HepG2 (cell line): ENCODE measurements at places on chromosomes 11 and 22.

GRCh38 chr22:47565607-47566006 is 803.2 kb downstream of the TBC1D22A start:
- H3K36me3 ChIP-seq, result no peaks in the 10 kb centered on the region
- H3K27ac ChIP-seq, result no peak overlapping the region
- peaks cover 4% of the 10 kb centered on the region for H3K27me3 ChIP-seq
- no peak for DNase-seq

- peaks cover 53% of the 10 kb centered on the region for H3K4me1 ChIP-seq
- no peaks in the 10 kb centered on the region for H3K36me3 ChIP-seq
- peak; percentile 64 for DNase-seq
- H3K27ac ChIP-seq, result peak overlapping the region; percentile 87
- no peaks in the 10 kb centered on the region for H3K27me3 ChIP-seq
- H3K4me3 ChIP-seq, result peak overlapping the region; percentile 48
Measured at GRCh38 chr11:78061088-78061920, 2.4 kb upstream of the THRSP start.

DNA sequence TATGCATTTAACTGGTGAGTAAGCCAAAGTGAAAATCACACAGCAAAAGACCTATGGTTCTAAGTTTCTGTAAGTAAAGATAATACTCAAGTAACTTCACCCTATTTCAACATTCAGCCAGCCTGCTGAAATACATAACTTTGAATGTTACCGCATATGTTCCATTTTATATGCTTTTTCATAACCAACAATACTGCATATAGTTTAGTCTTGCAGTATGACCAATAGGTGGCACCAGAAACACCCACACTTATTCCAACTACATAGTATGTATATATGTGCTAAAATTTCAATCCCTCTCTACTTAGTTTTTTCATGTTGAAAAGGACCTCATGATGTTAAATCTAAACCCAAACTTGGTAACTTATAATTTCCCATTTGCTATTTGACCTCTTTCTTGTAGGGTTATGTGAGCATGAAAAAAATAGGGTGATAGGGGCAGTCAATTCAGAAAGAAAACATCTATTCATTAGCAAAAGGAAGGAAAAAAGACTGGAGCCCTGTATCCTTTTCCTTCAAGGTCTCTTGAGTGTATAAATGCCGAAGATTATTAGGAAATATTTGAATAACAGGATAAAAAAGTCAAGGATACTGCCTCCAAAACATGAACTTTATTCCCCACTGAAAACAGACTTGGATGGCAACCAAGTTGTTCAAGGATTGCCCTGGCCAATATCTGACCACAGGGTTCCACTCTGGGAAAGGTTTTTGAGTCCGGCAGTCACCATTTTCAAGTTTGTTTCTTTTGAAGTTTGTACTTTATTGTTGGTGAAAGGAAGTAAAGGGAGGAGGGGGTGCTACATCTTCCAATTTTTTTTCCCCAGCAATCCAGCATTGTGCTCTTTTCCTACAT is 23.8 kb upstream of the FZD4 start:
- H3K4me3 ChIP-seq, result no peak overlapping the region
- no peak for DNase-seq
- H3K36me3 ChIP-seq, result no peaks in the 10 kb centered on the region
- H3K27ac ChIP-seq, result peak overlapping the region; percentile 28

DNA sequence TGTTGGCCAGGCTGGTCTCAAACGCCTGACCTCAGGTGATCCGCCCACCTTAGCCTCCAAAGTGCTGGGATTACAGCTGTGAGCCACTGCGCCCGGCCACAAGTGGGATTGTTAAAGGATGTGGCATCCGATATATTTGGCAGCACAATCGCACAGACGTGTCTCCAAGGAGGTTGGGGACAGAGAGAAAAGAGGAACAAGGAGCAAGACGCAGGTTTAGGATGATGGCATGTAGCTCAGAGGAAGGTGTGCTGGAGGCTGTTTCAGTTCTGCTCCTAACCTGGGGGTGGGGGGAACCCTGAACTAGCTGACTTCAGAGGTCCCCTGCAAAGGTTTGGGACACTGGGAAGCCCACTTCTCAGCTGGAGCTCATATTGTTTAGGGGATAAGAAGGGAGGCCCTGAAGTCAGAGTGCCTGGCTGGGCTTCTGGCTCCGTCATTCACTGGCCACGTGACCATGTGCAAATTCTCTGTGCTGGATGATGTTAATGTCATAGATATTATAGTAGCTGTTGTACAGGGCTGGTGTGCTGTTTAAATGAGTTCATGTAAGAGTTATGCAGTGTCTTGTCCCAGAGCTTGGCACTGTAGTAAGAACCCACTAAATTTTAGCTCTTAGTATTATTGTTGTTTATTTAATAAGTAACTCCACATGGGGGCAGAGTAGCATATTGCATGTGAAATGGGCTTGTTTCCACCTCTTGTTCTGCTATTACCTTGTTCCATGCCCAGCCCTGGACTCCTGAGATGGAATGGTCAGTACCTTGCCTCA is 129.7 kb downstream of the ST3GAL4 start:
- H3K36me3 ChIP-seq, result no peaks in the 10 kb centered on the region
- no peak for DNase-seq
- H3K4me3 ChIP-seq, result no peak overlapping the region
- H3K27ac ChIP-seq, result no peak overlapping the region
- H3K27me3 ChIP-seq, result peaks cover 50% of the 10 kb centered on the region; the same call in 2 of the 3 replicates

DNA sequence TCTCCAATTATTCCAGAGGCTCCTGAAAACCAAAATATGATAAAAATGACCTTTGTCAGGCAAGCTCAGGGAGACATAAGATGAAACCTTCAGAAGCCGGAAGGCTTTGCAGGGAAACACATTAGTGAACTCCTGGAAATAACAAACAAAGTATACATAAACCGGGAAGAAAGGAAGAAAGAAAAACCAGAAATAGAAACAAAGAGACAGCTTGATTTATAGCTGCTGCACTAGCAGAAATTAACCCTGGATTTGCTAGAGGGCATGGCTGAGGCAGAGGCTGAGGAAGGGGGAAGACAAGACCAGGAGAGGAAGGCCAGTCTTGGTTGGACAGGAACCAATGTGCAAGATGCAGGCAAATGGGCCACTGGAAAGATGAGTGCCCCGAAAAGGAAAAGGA is 33.3 kb downstream of the SLC22A25 start:
- H3K27me3 ChIP-seq, result no peaks in the 10 kb centered on the region
- H3K4me3 ChIP-seq, result no peak overlapping the region
- no peaks in the 10 kb centered on the region for H3K36me3 ChIP-seq
- H3K27ac ChIP-seq, result no peak overlapping the region

DNA sequence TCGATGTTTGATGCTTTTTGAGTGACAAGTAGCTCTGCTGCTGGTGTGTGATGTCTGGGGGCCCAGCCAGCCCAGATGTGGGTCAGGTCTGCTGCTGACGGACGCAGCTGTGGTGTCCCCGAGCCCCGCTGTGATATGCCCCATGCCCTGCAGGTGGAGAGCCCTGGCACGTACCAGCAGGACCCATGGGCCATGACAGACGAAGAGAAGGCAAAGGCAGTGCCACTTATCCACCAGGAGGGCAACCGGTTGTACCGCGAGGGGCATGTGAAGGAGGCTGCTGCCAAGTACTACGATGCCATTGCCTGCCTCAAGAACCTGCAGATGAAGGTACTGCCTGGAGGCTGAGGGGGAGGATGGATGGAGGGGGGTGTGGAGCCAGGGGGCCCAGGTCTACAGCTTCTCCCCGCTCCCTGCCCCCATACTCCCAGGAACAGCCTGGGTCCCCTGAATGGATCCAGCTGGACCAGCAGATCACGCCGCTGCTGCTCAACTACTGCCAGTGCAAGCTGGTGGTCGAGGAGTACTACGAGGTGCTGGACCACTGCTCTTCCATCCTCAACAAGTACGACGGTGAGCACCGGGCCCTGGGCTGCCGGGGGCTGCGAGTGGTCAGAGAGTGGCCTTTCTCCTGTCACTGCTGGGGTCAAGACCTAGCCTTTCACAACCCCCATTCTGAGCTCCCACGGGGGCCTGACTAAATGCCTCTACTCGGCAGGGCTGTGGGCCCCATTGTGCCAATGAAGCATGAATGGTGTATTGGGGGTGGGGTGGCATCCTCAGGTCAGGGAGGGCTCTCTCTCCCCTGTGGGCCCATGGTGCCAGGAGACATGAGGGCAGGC is 7.3 kb downstream of the AIP start:
- H3K27ac ChIP-seq, result no peak overlapping the region
- no peak for DNase-seq
- H3K4me1 ChIP-seq, result peaks cover 2% of the 10 kb centered on the region
- no peaks in the 10 kb centered on the region for H3K27me3 ChIP-seq
- peaks cover 5% of the 10 kb centered on the region for H3K36me3 ChIP-seq
- no peak overlapping the region for H3K4me3 ChIP-seq

DNA sequence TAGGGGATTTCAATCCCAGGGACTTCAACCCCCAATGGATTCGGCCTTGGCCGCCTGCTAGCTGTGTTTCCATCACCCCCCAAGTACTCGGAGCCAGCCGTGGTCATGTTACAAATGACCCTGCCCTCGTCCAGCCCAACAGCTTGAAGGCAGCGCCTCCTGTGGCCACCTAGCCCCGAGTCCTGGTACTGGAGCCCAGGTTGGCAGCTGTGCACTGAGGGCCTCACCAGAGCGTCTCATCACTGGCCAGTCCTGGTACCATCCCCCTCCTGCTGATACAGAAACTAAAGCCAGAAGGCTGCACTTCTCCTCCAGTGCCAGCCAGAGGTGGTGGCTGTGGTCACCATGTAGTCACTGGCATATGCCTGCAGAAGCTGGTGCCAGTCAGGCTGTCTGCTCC is 44.9 kb upstream of the FADD start:
- H3K36me3 ChIP-seq, result no peaks in the 10 kb centered on the region
- no peak overlapping the region for H3K4me3 ChIP-seq
- peak; percentile 42 for DNase-seq
- H3K27me3 ChIP-seq, result peaks cover 44% of the 10 kb centered on the region; the same call in 2 of the 3 replicates
- no peak overlapping the region for H3K27ac ChIP-seq

DNA sequence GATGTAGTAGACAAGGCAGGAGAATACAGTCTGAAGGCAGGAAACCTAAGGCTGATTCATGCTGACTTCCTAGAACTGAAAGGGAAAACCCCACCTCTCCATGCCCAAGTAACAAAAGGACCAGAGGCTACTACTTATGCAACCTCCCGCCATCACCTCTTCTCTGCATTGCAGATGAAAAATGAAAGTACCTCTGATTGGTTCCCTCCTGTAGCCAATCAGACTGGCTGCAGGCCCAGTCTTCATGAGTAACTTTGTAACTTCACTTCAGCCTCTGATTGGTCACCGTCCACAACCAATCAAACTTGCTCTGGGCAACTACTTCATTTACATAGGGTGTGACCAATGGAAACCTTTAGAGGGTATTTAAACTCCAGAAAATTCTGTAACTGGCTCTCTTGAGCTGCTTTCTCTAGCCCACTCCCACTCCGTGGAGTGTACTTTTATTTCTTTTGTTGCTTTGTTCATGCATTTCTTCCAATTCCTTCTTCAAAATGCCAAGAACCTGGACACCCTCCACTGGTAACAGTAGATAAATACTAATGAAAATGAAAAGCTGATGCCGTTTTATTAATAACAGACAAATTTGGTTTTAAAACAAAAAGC is 5.2 kb upstream of the MAP6 start:
- H3K4me1 ChIP-seq, result no peaks in the 10 kb centered on the region
- no peak overlapping the region for H3K4me3 ChIP-seq
- peak; percentile 15 for DNase-seq
- no peak overlapping the region for H3K27ac ChIP-seq
- no peaks in the 10 kb centered on the region for H3K36me3 ChIP-seq

GRCh38 chr11:65418431-65418680 is 4.2 kb upstream of the NEAT1 start:
- H3K27me3 ChIP-seq, result no peaks in the 10 kb centered on the region; the same call in 2 of the 3 replicates
- H3K4me1 ChIP-seq, result peaks cover 67% of the 10 kb centered on the region

DNA sequence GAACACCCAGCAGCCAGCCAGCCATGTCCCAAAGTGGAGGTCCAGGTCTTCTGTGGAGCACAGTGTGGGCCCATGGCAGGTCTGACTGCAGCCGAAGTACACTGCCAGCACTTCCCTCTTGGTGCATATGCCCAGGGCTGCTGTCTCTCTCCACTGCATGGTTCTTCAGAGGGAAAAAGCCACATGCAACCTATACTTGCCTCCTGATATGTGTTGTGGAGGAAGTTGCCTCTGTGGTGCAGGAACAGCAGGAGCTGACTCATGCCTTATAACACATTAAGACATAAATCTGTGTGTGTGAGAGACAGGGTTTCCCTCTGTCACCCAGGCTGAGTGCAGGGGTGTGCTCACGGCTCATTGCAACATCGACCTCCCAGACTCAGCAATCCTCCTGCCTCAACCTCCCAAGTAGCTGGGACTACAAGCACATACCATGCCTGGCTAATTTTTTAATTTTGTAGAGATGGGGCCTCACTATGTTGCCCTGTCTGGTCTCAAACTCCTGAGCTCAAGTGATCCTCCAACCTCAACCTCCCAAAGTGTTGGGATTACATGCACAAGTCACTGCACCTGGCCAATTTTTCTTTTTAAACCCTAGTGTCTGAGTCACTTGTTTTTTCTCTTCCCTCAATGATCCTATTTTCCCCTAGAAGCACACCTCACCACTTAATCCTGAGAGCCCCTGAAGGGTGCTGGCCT is 98.8 kb downstream of the MPPED2 start:
- no peaks in the 10 kb centered on the region for H3K36me3 ChIP-seq
- H3K27ac ChIP-seq, result no peak overlapping the region
- H3K4me1 ChIP-seq, result peaks cover 32% of the 10 kb centered on the region
- DNase-seq, result no peak
- H3K4me3 ChIP-seq, result no peak overlapping the region

DNA sequence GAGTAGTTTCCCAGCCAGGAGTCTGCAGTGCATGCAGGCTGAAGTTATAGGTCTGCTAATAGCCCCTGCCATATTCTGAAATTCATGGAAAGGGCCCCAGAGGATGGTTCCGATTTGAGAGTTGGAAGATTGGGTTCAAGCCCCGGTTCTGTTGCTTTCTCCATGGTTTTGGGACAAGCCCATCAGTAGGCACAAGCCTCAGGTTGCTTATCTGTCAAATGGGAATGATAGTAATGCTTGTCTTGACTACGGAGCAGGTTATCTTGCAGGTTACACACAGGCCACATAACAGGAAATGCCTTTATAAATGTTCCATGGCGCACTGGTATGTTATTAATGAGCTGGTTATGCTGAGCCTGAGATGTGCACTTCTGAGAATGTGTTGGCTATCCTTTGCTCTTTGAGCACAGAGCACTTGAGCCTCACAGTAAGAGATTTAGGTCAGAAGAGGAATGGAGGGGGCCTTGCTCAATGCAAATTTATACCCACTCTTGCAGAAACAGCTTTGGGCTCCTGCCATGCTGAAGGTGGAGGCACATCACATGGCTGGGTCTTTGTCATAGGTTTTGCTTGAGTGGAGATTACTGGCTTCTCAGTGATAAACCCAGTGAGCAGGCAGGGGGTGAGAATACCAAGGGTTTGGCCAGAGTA is 47.1 kb downstream of the ZNRF3 start:
- H3K27me3 ChIP-seq, result no peaks in the 10 kb centered on the region
- DNase-seq, result no peak
- peaks cover 99% of the 10 kb centered on the region for H3K4me1 ChIP-seq

DNA sequence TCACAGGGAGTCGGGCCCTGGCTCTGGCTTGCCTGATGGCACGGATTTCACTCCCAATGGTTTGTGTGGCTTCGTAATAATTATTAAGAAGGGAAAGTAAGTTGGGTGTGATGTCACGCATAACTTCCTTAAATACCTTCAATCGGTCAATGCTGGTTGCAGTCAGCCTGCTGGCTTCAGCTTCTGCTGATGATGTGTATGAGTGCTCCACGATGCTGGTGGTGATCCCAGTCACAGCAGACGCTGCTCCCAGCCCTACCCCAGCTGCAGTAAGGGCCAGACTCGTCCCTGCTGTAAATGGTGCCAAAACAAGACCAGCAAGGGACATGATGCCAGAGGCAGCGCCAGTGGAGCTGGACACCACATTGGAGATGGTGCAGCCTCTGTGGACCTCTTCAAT is 19.1 kb downstream of the APOL3 start:
- H3K27me3 ChIP-seq, result peaks cover 3% of the 10 kb centered on the region; the same call in 1 of the 3 replicates
- no peaks in the 10 kb centered on the region for H3K36me3 ChIP-seq
- peaks cover 16% of the 10 kb centered on the region for H3K4me1 ChIP-seq
